ENCODE measurements at places on chromosomes 7 and 10.

DNA sequence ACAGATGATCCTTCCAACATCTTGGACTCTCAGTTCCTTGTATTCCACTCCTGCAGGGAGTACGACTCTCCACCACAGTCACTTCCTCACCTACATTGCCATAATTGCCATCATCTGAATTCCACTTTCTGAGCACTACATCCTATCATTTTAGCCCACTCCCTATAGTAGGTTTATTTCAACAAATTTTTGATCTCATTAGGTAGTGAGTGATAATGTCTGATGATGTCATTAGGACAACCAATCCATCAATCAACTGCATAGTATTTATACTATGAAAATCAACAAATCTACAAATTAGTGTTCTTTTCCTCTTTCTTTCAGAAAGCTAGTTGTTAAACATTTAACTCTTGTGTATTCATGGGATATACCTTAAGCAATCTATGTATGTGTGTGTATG, 13.7 kb upstream of the TRA2A start:
- no peak for DNase-seq

GRCh38 chr10:91901784-91902677, 7.3 kb downstream of the FGFBP3 start:
- DNase-seq = peak; percentile 65

DNA sequence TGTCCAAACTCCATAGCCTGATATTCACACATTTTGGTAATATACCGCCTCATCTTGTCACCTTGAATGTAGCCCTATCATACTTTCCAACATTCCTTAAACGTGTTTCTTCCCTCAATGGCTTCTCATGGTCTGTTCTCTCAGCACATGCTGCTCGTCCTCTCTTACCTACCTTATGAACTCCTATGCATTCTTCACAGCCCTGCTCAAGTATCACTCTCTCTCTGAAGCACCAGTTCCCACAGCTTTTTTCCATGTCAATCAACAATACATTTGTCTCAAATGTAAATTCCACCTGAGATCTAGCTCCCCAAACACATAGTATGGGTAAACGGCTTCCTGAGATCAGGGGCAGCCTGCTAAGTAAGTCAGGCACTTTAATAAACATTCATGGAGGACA, 85.2 kb upstream of the ZMIZ1 start:
- DNase-seq = no peak

DNA sequence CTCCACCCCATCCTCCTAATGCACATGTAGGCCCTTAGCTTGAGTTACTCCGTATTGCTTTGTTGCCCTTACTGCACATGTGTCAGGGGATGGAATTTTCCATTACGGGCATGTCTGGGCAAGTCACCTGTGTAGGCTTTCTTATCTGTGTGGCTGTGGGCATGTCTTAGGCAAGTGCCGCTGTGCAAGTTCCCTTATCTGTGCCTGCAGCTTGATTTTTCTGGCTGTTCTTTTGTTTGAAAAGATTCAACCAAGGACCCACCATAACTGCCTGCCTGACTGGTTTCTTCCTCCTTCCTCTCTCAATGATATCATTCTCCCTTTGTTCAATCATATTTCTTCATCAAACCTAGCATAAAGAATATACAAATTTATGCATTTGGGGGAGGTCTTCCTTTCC, 88.5 kb downstream of the AKR1D1 start:
- DNase-seq = no peak

- no peak for DNase-seq
These were observed 430.3 kb downstream of the SORCS1 start for GRCh38 chr10:106734220-106734619.

DNA sequence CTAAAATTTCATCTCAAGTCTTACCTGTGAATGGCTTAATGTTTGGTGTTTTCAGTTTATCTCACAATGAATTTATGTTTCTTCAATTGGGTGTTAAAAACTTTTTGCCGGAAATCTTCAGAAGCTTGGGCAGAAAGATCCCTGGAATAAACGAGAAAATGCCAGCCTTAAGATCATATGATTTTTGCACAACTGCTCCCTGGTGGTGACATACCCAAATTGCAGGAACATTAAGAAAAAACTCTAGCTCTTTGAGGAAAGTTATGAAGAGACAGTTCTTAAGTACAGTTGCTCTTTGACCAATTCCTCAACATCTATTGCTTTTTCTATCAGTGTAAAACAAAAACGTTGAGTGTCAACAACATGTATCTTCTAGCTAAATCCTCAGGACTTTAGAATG, 48.2 kb upstream of the CREB5 start:
- no peak for DNase-seq

DNA sequence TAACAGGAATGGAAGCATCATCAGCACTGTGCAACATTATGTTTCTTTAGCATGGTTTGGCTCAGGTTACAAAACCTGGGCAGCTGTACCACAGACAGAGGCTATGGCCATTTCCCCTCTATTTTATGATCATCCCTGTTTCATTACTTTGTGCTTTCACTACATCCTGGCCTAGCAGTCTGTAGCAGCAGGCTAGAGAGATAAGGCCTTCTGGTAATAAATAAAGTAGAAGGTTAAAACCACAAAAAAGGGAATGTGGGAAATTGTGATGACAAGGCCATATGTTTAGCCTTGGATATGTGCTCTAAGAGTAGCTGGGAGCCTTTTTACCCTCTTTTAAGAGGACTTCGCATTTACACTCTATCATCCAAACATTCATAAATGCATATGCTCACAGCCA, 266.2 kb upstream of the PHF14 start:
- no peak for DNase-seq
